ENCODE measurements at places on chromosomes 3 and 15. TPM values are rescaled to one million over a fixed set of nuclear protein-coding genes. Genes with fewer than 3 reads are reported as not detected.

- H3K4me1 ChIP-seq, result no peaks in the 10 kb centered on the region
- no peak overlapping the region for H3K27ac ChIP-seq
- no peaks in the 10 kb centered on the region for H3K36me3 ChIP-seq
- no peaks in the 10 kb centered on the region for H3K27me3 ChIP-seq
- no peak overlapping the region for H3K4me3 ChIP-seq
These were observed 56.8 kb upstream of the INSYN1 start for GRCh38 chr15:73809728-73810501.

DNA sequence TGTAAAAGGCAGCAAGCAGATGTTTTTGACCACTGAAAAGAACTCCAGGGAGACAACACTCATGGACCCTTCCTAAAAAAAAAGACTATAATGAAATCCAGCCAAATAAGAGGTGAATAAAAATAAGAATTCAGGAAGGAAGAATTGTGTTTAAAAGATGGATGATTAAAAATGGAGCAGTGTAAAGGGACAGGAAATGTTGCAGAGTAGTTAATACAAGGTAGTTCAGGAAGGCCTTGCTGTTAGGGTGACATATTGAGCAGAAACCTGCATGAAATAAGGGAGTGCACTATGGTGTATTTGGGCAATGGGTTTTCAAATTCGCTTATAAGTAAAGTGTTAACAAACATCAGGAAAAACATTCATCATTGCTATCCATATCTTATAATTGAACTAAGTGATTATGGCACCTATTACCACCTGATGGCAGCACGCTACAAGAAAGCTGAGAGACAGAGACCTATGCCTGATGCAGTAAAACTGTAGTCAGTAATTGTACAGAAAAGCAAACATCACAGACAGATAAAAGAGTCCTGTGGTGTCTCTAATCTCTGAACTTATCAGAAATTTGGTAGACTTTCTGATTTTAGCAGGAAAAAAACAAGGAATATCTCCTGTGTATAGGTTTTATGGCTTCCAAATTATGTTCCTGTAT, 5.8 kb upstream of the DBR1 start:
- H3K27me3 ChIP-seq, result no peaks in the 10 kb centered on the region
- no peaks in the 10 kb centered on the region for H3K36me3 ChIP-seq
- DNase-seq, result no peak
- no peaks in the 10 kb centered on the region for H3K4me1 ChIP-seq

The TRIM42 gene
- total RNA-seq, result not detected

The MYLK gene
- total RNA-seq, result 15.5 TPM

The SHF gene
- 23.9 TPM for total RNA-seq

Measured in H1 (cell line).